ENCODE measurements at places on chromosomes 3 and 15. TPM values are rescaled to one million over a fixed set of nuclear protein-coding genes. Genes with fewer than 3 reads are reported as not detected.

IL17RD gene
- total RNA-seq = 0.36 TPM

FAM81A gene
- 40.3 TPM for total RNA-seq

VPS13C gene
- 60.6 TPM for total RNA-seq

CTDSPL gene
- not detected for total RNA-seq

DNA sequence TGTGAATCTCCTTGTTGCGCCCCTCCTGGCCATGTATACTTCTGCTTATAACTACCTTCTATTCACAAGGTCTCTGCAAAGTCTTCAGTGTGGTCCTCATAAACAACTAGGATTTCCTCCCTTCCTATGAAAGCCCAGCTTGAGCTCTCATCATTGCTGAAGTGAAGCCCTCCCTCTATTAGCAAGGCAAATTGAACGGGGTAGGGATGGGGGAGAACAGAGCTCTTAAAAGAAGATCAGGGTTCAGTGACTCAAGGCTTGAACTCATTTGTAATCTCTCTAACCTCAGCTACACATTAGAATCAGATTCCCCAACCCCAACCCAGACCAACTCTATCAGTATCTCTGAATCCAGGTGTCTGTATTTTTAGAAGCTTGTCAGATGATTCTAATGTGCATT, 88.3 kb upstream of the ST8SIA2 start:
- no peak for DNase-seq

RGMA gene
- total RNA-seq = not detected

DNA sequence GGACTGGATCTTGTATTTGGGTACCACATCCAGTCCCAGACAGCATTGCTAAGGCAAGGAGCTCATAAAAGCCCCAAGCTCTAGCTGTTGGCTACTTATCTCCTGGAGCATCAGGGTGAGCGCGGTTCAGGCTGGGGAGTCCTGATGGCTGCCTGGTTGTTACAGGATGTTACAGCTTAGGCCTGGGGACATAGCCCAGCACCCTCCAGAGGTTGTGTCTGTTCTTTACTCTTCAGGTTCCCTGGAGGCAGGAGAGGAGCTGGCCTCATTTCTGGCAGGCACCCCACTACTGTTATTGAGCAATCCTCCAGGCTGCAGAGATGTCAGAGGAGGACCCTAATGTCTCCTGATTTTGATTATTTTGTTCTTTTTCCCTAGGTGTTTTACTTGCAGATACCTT, 26.6 kb downstream of the APBA2 start:
- no peak for DNase-seq

GRCh38 chr3:192303235-192303634, 424.1 kb downstream of the FGF12 start:
- no peak for DNase-seq

KBTBD13 gene
- total RNA-seq = not detected

- DNase-seq = no peak
Observed at GRCh38 chr15:60918234-60918959, 310.7 kb downstream of the RORA start.

- DNase-seq = no peak
Observed at GRCh38 chr3:190031887-190032752, 88.6 kb downstream of the P3H2 start.

- DNase-seq = no peak
Observed at GRCh38 chr3:28056806-28057205, 184.6 kb upstream of the CMC1 start.

GRCh38 chr3:103025880-103026279, 591.1 kb downstream of the ZPLD1 start:
- DNase-seq = no peak

GRCh38 chr15:69132977-69133861, 27.2 kb upstream of the GLCE start:
- DNase-seq = no peak

- DNase-seq = no peak
Observed at GRCh38 chr3:132135628-132136333, 101.0 kb upstream of the CPNE4 start.

DNA sequence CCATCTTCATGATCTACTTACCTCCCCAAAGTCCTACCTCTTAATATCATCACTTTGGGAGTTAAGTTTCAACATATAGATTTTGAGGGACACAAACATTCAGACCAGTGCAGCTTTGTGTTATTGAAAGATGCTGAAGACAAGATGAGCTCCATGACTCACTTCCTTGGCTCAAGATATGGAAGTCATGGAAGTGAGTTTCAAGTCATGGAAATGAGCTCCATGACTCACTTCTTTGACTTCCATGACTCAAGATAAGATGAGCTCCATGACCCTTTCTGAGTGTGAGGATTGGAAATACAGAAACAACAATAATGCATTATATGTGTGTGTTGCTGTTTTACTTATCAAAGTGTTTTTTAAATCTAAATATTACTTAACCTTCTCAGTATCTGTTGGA, 170.2 kb upstream of the TPRG1 start:
- no peak for DNase-seq

NSUN3 gene
- 17.7 TPM for total RNA-seq

DNA sequence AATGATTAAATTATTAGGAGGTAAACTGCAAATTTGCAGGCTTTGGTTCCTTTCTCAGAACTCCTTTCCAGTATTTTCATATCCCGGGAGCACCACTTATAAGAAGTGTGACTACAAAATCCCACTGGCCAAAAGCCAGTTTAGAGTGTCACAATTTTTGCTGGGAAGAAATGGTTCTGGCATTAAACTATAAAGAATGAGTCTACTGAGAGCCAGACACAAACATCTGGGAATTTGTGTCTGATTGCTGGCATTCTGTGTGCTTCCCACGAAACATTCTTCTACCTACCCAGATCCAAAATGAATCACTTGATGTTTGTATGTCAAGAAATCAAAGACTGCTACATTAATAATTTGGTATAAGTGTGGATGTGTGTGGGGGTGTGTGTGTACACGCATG, 82.8 kb downstream of the DUT start:
- no peak for DNase-seq

GRCh38 chr15:69091654-69092053, 68.8 kb upstream of the GLCE start:
- DNase-seq = no peak

DNA sequence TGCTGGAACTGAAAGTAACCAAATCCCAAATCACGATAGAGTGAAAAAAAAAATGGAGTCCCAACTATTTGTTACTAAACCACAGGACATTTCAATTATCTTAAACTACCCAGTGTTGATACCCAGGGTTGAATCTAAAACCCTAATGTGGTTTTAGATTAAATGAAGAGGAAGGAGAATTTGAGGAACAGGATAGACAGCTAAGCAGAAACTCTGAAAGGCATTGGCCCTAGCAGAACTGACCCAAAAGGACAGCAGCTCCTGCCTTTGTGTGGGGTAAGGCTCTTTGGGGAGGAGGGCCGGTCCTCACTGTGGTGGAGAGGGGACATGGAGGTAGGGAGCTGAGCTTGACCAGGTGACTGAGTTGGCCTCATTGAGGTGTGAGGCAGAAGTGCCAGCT, 30.7 kb upstream of the SNRK start:
- no peak for DNase-seq

DNA sequence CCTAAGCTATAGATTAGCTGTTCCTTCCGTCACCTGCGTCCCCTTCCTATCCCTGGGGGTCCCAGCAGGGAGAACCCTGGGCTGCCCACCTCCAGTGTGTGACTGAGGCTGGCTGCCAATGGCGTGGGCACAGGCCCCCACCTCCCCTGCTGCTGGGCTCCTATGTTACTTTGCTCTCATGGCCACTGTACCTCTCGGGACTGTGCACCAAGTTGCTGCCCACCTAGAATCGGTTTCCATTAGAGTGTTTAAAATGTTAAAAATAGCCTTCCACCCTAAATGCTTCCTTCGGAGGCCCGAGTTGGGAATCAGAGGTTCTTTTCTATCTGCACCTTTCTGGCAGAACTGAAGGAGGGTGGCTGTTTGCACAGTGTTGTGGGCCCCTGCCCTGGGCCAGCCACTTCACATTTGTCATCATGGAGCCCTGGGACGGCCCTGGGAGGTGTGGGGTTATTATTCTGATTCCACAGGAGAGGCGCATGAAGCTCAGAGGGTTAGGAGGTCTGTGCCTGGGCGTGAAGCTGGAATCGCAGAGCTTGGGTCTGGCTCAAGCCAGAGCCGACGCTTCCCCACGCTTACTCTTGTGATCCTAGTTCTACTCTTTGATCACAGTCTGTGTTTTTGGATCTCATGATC, 29.1 kb downstream of the IRAK2 start:
- no peak for DNase-seq

- DNase-seq = no peak
Observed at GRCh38 chr3:112980080-112980479, 5.2 kb upstream of the CD200R1 start.

MASP1 gene
- total RNA-seq = not detected

GRCh38 chr15:77225088-77225487, 154.2 kb upstream of the TSPAN3 start:
- DNase-seq = no peak

ARPP21 gene
- total RNA-seq = 1.1 TPM

- DNase-seq = no peak
Observed at GRCh38 chr3:23668430-23668904, 137.3 kb upstream of the UBE2E1 start.

CHST14 gene
- 15.3 TPM for total RNA-seq

DNA sequence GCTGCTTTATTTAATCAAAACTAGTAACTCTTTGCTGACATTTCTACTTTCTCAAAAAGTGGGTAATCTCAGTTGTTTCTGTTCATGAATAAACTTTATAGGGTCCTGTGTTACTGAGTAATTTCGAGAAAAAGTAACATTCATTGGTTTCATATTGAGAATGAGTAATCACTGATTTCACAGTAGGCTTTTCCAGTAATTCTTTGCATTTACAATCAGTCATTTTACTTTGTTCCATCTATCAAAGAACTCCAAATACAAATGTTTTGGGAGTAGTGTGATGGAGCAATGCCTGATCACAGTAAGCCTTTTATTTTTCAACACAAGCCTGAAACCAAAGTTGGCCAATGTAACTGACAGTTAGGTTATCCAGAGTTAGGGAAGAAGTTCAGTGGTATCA, 353.6 kb downstream of the ULK4 start:
- DNase-seq = no peak

GRCh38 chr15:62412686-62413085, 247.6 kb upstream of the C2CD4B start:
- no peak for DNase-seq

SPATA12 gene
- 0.13 TPM for total RNA-seq

TRH gene
- total RNA-seq = not detected

DNA sequence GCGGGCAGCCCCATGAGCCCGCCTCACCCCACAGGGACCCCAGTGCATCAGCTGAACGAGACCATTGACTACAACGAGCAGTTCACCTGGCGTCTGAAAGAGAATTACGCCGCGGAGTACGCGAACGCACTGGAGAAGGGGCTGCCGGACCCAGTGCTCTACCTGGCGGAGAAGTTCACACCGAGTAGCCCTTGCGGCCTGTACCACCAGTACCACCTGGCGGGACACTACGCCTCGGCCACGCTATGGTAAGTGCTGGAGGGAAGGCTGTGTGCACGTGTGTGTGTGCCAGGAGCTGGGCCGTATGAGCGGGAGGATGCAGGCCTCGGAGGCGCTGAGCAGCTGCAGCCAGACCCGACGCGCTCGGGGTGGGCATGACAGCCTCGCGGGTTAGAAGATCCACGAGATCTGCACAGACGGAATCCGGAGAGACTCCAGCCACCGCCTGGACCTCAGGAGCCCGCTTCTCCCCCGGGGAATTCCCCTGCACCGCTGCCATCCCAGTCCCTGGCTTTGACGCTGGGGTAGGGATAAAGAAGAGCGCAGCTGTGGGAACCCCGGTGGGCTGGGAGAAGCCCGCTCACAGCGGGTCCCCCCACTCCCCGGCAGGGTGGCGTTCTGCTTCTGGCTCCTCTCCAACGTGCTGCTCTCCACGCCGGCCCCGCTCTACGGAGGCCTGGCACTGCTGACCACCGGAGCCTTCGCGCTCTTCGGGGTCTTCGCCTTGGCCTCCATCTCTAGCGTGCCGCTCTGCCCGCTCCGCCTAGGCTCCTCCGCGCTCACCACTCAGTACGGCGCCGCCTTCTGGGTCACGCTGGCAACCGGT, 2.6 kb downstream of the DUOXA2 start:
- DNase-seq = no peak

ERICH6 gene
- total RNA-seq = not detected

GRCh38 chr3:23916152-23916885, 471 bp downstream of the NKIRAS1 start:
- DNase-seq = no peak

- no peak for DNase-seq
Observed at GRCh38 chr3:166570102-166570501, 732.9 kb upstream of the BCHE start.

Measured in OCI-LY7 (cell line).